ENCODE measurements at places on chromosomes 6 and 20.

DNA sequence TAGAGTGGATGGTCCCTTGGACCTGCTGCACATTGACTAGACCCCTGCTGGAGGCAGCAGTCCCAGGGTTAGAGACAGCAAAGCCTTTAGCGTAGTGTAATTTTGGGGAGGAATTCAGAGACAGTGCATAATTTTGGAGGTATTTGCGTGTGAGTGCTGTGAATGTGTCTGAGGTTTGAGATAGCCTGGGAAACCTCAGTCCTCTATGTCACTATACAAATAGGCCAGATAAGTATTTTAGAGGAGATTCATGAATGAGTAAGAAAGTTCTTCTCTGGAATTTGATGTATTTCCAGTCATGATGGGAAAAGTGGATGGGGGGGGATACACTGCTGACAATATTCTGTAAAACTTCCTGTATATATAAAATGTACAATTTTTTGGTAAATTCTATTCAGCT lies 25.8 kb upstream of the MTRF1L start:
- DNase-seq: no peak

DNA sequence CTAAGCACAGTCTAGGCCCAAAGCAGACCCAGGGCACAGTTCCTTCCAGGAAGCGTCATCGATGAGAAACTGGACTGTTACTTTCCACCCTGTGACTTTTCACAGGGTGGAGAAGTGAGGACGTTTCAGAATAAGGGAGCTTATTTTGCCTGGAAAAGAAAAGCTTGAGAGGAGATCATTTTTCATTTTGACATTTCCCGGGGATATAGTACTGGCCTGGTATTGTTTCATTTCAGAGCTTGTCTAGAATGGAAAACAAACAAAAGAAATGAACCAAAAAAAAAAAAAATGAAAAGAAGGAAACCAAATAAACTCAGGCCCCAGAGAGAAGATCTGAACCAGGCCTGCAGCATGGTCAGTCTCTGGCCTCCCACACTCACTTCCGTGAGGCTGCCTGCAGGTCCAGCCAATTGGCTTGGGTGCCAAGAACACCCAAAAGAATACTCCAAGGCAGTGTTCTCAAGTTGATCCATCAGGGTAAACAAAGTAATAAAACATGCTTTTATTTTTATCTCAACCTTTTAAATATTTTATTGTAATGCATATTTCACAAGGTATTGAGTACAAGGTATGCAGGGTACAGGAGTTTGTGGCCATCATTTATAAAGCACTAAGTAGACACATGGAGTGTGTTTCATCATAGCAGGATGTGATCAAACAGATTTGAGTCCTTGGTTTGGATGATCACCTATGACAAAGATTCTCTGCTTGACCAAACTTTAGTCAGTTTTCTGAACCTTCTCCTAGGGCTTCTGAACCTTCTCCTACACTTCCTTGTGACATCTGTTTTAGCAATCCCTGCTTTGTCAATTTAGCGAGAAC lies 176.9 kb upstream of the GGTLC1 start:
- DNase-seq: no peak

DNA sequence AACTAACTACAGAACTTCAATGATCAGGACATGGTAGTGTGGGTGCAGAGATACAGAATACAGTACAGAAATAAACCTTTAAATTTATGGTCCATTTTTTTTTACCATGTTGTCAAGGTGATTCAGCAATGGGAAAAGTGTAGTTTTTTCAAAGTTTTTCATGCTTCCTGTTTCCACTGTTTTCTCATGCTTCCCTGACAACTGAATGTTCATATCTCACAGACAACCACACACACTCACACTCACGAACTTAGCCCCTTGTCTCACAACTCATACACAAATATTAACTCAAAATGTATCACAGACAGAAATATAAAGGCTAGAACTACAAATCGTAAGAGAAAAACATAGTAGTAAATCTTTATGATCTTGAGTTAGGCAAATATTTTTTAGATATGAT lies 232.6 kb upstream of the CDYL start:
- DNase-seq: no peak

DNA sequence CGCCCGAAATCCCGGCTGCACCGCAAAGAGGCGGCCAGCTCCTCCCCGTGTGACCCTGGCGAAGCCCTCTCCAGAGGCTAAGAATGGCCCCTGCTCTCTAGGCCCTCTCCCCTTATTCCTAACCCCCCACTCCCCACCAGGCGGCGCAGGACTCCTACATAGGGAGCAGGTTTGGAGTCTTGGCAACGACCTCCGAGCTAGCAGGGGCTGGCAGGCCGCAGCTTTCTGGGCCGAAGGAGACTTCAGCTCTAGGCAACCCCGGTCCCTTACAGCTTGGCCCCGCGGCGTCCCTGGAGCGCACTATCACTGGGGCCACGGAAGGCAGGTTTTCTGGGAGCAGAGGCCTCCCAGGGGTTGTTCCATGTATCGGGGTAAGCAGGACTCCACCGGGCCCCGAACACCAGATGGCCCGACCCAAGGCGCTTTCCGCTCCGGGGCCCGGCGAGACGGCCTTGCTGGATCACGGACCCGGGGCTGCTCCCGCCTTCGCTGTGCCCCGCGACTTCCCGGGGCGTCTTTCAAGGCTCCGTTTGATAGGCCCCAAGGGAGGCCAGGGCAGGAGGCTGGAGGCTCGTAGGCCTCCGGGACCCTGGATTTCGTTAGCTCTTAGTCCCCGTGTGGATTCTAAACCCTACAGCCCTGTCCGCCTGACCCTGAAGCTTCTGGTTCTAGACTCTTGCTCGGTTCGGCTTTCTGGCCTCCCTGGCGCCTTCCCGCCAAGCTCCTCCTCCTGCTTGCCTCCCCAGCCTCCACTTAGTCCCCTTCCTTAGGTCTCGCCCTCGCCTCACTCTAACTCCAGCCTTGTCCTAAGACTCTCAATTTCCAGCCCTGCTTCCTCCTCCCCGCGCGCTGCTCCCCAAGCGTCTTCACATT lies 1.9 kb downstream of the SLC32A1 start:
- peak; percentile 22 for DNase-seq

DNA sequence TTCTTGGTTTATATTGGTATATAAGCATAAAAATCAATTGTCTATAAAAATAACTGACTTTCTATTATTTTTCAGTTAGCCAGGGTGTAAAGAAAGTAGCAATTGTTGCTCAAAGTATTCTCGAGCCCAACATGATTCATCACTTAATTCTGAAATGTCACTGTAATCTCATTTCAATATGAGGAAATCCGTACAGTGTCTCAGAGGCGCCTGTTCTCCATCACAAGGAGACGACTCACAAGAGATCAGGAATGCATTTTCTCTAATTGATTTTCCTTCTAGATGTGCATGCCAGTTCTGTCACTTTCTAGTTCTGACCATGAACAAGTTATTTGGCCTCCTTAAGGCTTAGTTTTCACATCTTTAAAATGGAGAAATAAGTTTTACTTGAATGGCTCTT lies 753.1 kb downstream of the MAFB start:
- no peak for DNase-seq

- no peak for DNase-seq
These were observed 4.6 kb downstream of the MICB start for GRCh38 chr6:31502586-31502985.

GRCh38 chr6:104579310-104579863 lies 280.3 kb downstream of the HACE1 start:
- DNase-seq: no peak
